ENCODE measurements at places on chromosomes 1 and 21. TPM values are rescaled to one million over a fixed set of nuclear protein-coding genes. Genes with fewer than 3 reads are reported as not detected.

The SLC1A7 gene
- total RNA-seq = 0.97 TPM

The EFNA1 gene
- 12.2 TPM for total RNA-seq

The ADGRL4 gene
- 18.4 TPM for total RNA-seq

The LIPI gene
- total RNA-seq = not detected

The RNU1-2 gene
- not detected for total RNA-seq

The SPRR1A gene
- total RNA-seq = not detected

The TINAGL1 gene
- 28.0 TPM for total RNA-seq

Measured in cardiac atrium fibroblast (primary cell).